ENCODE measurements at places on chromosomes 1 and 21.

- DNase-seq, result no peak
Observed at GRCh38 chr1:37497832-37498231, 16.7 kb downstream of the MEAF6 start.

DNA sequence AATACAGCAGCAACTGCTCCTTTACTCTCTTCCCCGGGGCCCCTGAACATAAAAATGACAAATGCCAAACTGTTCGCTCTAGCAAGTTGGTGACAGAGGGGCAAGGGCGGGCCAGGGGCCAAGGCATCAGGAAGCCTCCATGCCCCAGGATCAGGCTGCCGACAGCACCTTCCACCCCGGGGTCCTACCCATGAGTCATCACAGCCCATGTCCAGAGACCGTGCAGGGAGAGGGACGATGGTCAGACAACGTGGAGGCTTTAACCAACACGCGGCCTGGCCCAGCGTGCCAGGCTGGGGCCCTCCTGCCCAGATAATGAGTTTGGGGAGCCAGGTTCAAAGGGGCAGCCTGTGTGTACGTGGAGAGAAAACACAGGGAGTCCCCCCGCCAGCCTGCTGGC is 90.5 kb downstream of the CASZ1 start:
- DNase-seq, result no peak

GRCh38 chr1:30286241-30286987 is 437.0 kb downstream of the MATN1 start:
- DNase-seq, result no peak

DNA sequence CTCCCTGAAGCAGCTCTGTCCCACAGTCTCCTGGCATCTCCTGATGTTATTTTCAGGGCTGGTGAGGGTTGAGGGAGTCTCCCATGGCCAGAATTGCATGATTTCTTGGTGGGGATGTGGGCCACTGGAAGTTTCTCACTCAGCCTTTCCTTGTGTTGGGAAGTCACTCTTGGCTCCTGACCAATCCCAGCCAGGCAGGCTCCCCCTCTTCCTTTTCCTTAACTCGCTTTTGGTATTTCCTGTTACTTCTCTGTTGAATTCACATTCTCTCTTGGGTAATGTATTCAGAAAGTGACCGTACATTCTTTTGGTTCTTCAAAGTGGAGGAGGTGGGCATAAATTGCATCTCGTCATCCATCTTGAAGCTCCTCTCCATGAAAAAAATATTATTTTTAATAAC is 135.7 kb downstream of the PCBP3 start:
- DNase-seq, result no peak

Data from GM19239 (cell line).